ENCODE measurements at places on chromosomes 12 and 14.

DNA sequence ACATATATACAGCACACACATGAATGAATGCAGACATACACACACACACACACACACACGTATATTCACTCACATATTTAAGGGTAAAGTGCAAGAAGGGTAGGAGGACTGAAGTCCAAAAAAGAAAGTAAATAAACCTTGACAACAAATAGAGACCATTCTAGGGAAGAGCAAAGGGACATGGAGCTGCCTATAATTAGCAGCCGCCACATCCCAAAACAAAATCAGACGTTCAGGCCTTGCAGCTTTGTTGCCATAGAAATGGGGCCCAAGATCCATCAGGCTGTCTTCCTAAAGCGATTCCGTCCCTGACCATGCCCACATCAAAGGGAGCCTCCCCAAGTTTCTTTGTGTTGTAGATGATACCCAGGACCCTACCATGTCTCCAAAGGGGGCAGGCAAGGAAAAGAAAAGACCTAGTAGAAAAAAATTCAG lies 703.5 kb upstream of the TBX3 start:
- no peak for DNase-seq

GRCh38 chr12:79187032-79187431 lies 322.5 kb downstream of the SYT1 start:
- DNase-seq, result no peak

DNA sequence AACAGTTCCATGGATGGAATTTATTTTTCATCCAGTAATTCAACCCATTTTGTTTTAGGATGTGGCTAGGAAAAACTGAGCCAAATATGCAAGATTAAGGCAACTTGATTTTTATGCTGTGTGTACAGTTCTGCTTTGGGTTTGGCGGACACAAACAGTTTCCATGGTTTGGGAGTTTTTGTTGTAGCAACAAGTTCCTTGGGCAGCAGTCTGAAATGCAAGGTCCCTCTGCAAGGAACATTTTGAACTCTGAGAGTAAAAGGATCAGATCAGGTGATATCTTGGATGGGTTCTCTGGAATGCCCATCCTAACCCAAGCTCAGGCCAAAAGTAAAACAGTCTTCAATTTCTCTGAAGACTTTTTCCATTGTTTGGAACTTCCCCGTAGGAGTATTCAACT lies 161.2 kb downstream of the TMX1 start:
- no peak for DNase-seq

GRCh38 chr12:93621986-93622385 lies 49.5 kb downstream of the SOCS2 start:
- DNase-seq, result no peak

DNA sequence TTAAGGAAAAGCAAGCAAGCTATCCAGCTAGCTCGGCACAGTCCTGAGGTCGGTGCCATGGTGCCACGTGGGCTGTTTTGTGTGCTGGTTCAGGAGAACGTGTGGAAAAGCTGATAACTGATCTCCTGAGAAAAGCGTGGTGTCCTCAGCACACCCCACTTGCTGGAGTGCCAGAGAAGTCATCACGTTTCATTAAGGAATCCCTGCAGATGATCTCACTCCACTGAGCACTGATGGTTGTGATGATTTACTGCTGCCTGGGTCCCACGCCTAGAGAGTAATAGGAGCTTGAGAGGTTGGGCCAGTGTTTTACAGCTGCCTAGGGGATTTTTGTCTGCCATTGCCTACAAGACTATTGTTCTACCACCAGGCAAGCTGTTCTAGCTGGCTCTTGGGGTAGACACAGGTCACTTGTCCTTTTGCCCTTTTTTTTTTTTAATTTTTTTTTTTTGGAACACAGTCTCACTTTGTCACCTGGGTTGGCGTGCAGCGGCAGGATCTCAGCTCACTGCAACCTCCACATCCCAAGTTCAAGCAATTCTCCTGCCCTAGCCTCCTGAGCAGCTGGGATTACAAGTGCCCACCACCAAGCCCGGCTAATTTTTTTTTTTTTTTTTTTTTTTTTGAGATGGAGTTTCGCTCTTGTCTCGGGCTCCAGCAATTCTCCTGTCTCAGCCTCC lies 42.3 kb upstream of the EVL start:
- DNase-seq, result no peak

GRCh38 chr14:30884901-30885300 lies 10.5 kb downstream of the COCH start:
- DNase-seq, result no peak

- DNase-seq, result no peak
Observed at GRCh38 chr12:105158876-105159275, 51.3 kb downstream of the WASHC4 start.

DNA sequence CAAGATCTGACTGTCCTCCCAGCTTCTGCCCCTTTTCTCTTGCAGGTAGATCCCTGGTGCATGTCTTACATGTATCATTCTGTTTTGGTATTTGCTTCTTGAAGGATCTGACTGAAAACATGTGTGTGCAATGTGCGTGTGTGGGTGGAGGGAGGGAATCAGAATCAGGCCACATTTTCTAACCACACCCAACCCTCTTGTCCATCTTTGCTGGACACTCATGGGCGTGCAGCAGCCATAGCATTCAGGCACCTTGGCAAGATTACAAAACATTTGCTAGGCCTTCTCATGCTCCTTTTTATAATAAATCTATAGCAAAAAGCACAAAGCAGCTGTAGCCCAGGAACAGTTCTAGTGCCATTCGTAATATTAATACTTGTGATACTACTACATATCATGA lies 233.6 kb upstream of the E2F7 start:
- no peak for DNase-seq

- no peak for DNase-seq
Observed at GRCh38 chr14:96938946-96939345, 141.8 kb downstream of the VRK1 start.

DNA sequence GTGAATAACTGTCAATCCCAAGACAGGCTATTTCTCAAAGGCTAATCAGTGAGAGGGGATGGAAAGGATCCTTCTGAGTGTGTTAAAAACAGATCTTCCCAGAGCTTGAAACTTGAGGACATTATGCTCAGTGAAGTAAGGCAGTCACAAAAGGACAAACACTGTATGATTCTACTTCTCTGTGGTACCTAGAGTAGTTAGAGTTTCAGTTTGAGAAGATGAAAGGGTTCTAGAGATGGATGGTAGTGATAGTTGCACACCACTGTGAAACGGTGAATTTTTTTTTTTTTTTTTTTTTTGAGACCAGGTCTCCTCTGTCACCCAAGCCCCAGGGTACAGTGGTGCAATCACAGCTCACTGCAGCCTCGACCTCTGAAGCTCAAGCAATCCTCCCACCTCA lies 133.8 kb downstream of the SAMD4A start:
- no peak for DNase-seq

GRCh38 chr14:37813732-37814131 lies 218.3 kb downstream of the TTC6 start:
- no peak for DNase-seq

DNA sequence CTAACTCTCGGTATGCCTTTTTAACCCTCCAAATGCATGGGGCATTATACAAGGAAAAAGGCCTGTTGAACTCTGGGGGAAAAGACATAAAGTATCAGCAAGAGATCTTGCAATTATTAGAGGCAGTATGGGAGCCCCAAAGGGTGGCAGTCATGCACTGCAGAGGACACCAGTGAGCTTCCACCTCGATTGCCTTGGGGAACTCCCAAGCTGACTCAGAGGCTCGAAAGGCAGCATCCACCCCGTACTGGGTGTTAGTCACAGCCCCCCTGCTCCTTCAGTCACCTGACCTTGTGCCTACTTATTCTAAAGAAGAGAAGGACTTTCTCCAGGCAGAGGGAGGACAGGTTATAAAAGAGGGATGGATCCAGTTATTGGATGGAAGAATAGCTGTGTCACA lies 781.4 kb upstream of the TMEM132C start:
- no peak for DNase-seq

- DNase-seq, result no peak
Observed at GRCh38 chr12:5333096-5333495, 98.8 kb upstream of the NTF3 start.

DNA sequence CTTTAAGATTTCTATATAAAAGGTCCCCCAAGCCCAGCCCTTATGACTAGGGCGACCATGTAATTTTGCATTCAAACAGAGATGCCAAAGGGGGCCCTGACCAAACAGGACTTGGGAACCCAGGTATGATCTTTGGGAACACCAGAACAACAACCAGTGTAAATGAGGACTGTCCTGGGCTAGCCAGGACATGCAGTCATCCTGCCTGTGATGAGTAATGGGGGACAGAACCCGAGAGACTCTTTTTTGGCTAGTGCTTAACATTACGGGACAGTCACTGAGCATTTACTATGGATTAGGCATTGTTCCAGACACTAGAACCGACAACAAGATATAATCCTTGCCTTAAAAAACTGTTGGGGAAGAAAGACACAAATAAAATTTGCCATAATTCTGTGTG lies 337.3 kb downstream of the CACNA1C start:
- no peak for DNase-seq

- DNase-seq, result no peak
Observed at GRCh38 chr12:76560086-76560491, 518 bp upstream of the OSBPL8 start.

- DNase-seq, result no peak
Observed at GRCh38 chr12:93689076-93689834, 12.1 kb downstream of the CRADD start.

DNA sequence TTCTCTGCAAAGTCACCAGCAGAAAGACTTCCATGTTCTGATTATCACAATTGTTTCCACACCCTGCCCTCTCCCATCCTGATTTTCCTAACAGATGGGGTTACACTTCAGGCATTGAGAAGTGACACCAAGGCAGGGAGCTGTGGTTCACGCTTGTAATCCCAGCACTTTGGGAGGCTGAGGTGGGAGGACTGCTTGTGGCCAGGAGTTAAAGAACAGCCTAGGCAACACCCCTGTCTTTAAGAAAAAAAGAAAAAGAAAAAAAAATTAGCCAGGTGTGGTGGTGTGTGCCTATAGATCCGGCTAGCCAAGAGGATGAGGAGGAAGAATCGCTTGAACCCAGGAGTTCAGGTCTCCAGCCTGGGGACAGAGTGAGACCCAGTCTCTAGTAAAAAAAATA lies 5.2 kb downstream of the PPP1CC start:
- DNase-seq, result no peak

- DNase-seq, result no peak
Observed at GRCh38 chr12:119255314-119255713, 76.6 kb downstream of the HSPB8 start.

GRCh38 chr14:99230208-99231151 lies 41.5 kb downstream of the BCL11B start:
- DNase-seq, result peak; percentile 88

GRCh38 chr14:22570132-22570949 lies 18.7 kb downstream of the DAD1 start:
- peak; percentile 88 for DNase-seq

- DNase-seq, result no peak
Observed at GRCh38 chr12:12797794-12798152, 12.3 kb downstream of the APOLD1 start.

DNA sequence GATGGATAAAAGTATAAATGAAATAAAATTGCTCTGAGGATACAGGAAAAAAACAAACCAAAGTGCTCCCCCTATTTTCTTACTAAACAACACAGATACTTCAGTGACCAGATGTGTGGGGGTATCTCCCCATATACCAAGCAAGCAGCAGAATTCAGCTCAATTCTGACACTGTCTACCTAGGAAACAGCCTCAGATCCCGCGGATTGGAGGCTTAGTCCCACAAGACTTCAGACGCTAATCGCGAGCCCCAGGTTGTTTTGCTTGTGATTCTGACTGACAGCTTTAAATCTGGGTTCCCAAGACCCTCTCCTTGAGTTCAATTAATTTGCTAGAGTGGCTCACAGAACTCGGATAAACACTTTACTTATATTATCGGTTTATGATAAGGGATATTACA lies 17.3 kb downstream of the NFKBIA start:
- no peak for DNase-seq

- no peak for DNase-seq
Observed at GRCh38 chr14:100864206-100864605, 38.3 kb downstream of the MEG3 start.

- peak; percentile 60 for DNase-seq
Observed at GRCh38 chr14:75088566-75089373, 19.3 kb downstream of the ZC2HC1C start.

GRCh38 chr14:34569750-34570149 lies 30.2 kb upstream of the EAPP start:
- no peak for DNase-seq

GRCh38 chr14:61322799-61323290 lies 1.5 kb downstream of the PRKCH start:
- peak; percentile 71 for DNase-seq

DNA sequence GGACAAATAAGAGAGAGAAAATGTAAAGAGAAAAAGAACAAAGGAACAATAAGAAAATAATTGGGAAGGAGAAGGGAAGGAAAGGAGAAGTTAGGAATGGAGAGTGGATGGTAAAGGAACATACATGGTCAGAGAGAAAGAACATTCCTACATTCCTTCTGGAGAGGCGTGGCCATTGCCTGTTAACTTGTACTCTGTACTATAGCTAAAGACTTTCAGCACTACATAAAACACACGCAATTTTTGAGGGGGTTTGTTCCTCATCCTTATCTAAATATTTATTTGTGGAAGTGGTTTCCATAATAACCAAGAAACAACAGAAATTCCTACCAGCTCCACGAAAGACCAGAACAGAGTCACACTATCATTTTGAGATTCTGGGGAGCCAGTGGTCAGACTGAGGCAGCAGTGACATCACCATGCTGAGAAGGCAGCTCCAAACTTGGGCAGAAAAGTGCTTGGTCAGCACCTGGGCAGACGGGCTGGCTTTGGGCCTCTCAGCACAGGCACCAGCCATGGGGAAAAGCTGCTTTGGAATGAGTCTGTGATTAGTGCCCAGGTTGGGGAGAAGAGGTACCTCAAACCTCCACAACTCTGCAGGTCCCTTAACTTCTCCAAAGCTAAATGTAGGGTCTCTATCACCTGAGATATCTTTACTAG lies 125.9 kb upstream of the NTF3 start:
- no peak for DNase-seq

- no peak for DNase-seq
Observed at GRCh38 chr14:96586056-96586455, 83.9 kb downstream of the PAPOLA start.

DNA sequence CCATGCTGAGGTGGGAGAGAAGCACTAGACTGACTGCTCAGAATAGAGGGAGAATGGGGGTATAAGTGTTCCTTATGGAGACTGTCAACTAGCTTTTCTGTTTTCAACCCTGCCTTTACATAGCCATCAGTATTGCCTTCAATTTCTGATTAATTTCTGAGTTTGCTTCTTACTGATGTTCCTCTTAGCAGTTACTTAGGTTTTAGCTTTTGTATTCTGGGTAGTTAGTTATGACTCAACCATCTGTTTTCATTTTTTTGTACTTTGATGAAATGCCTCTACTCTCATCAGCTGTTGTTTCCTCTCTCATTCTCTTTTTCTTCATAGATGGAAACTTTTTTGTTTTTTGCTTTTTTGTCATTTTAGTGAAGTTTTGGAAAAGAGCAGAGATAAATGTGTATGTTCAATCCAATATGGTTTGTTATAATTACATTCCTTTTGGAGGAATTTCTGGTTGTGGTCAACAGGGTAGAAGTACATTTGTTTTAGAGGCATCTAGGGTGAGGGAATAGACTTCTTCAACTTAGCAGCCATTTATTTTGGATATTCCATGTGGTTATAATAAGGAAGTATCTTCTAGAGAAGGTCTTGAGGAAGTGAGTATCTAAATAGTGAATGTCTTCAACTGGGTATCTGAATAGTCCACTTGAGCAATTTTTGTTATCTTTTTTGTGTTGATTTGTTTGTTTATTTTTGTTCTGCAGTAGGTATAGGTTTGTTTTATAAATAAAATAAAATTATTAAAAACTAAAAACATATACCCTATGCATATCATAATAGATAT lies 29.6 kb downstream of the PMCH start:
- no peak for DNase-seq
